ENCODE measurements at places on chromosomes 11 and 22.

GRCh38 chr11:95345651-95346050 lies 114.6 kb upstream of the SESN3 start:
- DNase-seq, result no peak

GRCh38 chr22:34993548-34993947 lies 72.4 kb upstream of the ISX start:
- DNase-seq, result no peak

- no peak for DNase-seq
These were observed 18.2 kb downstream of the KRTAP5-6 start for GRCh38 chr11:1714908-1715885.

DNA sequence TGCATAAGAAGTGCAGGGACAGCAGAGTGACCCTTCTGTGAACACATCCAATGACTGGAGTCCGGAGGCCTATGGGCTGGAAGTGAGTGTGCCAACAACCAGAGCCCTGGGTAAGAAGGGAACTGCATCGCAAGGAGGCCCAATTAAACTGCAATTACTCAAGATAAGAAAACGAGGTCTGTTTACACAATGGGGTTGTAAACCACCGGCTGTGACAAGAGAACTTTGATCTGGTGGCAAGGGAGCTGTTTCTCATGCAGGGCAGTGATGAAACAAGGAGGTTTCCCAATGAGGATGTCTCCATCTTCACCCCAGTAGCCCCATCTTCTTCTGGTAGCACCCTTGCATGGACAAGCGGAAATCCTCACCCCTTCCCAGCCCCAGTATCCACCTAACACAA lies 21.5 kb downstream of the ETS1 start:
- DNase-seq, result no peak

- no peak for DNase-seq
These were observed 179.6 kb downstream of the BLID start for GRCh38 chr11:121936370-121936769.

DNA sequence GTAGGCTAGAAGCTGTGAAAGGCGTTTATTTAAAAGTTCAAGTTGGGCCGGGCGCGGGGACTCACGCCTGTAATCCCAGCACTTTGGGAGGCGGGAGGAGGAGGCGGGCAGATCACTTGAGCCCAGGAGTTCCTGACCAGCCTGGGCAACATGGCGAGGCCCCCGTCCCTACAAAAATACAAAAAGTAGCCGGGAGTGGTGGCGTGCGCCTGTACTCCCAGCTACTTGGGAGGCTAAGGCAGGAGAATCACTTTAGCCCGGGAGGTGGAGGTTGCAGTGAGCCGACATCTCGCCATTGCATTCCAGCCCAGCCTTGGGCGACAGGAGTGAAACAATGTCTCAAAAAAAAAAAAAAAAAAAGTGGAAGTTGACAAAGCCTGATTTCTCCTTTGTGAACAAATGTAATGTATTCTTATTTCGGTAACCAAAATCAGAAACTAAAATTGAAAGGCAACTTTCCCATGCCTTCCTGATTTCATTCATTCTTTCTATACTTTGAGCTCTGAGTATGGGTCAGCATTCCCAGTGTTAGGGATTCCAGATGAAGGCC lies 825 bp downstream of the PTPMT1 start:
- DNase-seq, result no peak

- no peak for DNase-seq
These were observed 4.3 kb downstream of the PRAME start for GRCh38 chr22:22554587-22555284.

GRCh38 chr11:88544656-88545280 lies 207.2 kb upstream of the CTSC start:
- no peak for DNase-seq

DNA sequence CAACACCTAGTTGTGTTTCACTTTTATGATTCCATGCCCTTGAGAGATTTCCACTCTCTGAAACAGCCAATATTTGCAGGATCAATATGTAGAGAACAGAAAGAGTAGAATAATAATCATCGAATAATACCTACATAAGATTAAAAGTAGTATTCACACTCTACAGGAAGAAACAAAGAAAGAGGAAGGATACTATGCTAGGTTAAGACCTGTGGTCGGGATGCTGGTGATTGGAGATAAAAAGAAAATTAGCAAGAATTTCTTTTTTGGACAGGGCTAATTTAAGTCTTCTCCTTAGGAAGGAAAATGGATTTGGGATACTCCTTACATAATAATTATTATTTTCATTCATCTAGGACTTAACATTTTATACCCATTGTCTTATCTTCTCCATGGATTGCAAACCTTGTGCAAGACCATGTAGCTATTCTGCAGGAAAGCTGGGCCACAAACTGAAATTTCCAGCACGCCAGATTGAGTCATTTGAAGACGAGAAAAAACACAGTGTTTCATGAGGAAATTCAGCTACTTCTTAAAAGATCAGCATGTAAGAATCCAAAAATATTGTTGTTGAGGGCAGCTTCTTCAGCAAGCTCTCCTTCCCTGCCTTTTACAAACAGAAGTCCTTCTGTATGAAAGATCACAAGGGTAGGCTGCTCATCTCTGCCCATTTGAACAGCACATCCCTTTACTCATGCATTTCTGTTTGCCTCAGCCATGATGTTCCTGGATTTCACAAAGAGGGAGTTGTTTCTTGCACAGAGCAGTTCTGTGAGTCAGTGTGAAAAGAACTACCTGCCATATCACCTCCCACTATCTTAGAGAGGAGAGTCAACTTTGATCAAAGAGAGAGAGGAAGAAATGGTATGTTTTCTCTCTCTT lies 90.7 kb downstream of the FAM76B start:
- DNase-seq, result peak; percentile 22

GRCh38 chr11:74485868-74486267 lies 7.7 kb downstream of the LIPT2 start:
- DNase-seq, result no peak

DNA sequence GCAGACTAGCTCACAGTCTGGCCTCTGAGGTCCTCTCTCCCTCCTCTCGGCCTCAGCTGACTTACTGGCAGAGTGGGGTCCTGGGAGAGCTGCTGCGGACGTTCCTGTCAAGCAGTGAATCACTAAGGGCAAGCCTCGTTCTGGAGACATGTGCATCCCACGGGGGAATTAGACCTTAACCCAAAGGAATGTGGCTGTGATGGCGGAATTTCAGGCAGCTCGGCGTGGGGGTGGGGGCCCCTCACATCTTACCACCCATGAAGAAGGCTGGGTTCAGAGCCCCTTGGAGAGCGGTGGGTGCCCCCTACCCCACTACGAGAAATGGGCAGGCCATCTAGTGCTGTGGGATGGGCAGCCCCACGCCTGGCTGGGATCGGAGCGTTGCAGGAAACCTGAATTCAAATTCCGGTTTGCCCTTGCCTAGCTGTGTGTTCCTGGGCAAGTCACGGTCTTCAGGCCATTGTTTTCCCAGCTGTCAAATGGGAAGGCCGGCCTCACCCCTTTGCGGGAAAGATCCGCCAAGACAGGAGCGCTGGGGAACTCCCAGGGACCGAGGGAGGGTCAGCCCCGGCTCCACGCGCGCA lies 554 bp downstream of the LRRC32 start:
- peak; percentile 91 for DNase-seq

DNA sequence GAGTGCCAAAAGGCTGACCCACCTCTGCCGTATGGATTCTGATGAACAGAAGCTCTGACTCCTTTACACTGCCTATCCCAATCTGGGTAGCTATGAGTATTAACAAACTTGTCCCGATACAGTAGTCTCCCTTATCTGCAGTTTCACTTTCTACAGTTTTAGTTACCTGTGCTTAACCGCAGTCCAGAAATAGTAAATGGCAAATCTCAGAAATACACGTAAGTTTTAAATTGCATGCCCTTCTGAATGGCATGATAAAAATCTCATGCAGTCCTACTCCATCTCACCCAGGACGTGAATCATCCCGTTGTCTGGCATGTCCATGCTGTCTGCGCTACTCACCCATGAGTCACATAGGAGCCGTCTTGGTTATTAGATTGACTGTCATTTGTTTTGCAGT lies 68.8 kb downstream of the SNX19 start:
- DNase-seq, result peak; percentile 55

- no peak for DNase-seq
These were observed 528.0 kb downstream of the SOX6 start for GRCh38 chr11:15828215-15828853.

DNA sequence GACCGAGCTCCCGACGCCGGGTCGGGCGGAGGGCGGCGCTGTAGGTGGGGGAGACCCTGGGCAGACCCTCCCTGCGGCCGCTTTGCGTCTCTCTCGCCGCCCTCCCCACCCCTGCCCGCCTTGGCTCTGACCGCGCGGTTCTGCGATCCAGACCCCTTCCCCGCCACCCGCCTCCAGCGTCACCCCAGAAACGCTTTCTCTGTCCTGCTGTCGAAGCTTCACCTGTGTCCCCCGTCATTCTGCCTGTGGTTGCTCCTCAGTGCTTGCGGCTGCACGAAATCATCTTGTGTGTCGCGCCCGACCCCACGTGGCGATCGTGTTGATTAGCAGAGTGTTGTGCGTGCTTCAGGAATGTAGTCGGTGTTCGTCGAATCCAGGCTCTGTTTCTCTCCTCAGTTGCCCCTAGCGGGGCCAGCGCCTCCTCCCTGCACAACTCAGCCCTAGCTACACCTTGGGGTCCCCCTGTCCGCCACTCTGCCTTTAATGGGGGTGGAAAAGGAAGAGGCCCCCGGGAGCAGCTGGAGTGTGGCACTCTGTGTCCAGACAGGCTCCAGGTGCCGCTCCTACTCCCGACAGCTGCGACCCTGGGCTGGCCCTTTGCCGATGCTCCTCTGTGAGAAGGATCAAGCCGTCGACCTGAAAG lies 851 bp downstream of the PTDSS2 start:
- DNase-seq, result peak; percentile 63

DNA sequence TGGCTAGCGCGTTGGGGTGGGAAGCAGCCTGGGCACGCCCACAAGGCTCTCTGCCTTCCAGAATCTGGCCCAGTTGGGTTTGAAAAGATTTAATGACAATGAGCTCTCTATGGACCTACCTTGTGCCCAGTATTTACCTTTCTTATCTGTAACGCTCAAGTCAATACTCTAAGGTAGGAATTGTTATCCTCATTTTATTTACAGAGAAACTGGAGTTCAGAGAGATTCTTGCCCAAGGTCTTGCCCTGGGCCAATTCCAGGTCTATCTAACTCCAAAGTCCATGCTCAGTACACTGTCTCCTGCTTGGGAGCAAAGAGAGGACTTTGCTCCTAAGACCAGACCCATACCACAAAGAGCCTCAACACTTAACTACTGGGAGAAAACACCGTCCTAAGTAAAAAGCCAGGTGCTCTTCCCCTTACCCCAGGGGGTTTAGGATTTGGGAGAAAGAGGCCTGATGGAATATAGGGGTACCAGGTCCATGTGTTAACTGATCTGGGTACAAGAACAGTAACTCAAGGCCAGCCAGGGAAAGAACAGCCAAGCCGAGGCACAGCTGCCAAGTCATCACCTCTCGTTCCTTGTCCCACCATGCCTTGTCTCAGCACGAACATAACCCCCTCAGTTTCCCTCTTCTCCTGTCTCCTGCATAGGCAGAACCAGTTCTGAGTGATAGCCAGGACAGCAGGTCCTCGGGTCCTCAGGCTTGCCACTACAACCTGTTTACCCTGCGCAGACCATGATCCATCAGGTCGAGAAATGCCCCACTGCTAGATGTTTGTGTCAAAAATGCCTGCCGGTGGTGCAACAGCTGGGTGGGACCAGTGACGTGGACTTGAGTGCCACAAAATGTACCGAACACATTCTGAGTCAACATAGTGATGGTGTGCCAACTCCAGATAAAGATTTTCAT lies 14.6 kb downstream of the APOA4 start:
- peak; percentile 87 for DNase-seq

DNA sequence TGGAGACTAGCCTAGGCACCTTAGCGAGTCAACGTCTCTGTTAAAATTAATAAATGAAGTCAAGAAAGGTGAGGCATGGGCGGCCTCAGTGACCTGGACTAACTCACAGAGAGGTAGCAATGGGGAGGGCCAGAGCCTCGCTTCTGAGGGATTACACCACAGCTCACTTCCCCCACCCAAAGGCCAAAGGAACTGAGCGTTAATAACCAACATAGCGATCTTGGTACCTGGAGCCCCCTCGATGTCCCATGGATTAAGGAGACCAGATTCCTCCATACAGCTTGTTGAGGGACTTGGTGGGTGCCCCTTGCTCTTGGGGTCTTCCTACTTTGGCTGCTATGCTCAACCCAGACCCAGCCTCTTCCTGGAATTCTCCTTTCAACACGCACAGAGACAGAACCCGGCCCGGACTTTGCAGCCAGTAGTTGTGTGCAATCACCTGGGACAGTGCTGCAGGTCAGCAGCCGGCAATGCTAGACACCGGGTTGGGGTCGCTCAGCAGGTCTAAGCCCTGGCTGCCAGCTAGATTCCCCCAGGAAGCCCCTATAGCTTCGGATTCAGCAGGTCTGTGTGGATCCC lies 70.6 kb downstream of the BCR start:
- DNase-seq, result no peak

GRCh38 chr11:47881145-47881544 lies 33.0 kb upstream of the NUP160 start:
- peak; percentile 65 for DNase-seq

GRCh38 chr22:45880091-45880715 lies 96.8 kb downstream of the WNT7B start:
- DNase-seq, result no peak

- DNase-seq, result peak; percentile 53
These were observed 40.0 kb upstream of the RTL6 start for GRCh38 chr22:44538051-44538450.

DNA sequence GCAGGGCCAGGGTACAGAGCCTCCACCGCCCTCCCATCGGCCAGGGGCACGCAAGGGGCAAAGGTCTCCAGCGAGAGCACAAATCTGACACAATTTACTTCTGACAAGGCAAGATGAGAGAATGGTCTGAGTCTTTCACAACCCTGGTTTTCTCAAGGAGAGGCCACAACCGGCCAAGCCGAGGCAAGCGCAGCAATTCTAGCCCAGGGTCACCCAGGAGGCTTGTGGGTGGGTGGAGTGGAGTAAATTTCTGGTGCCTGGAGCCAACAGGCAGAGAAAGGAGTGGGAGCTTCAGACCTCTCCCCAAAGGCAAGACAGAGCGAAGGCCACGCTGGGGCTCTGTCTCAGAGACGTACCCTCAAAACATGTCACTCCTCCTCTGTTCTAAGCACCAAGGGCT lies 9.3 kb downstream of the LARGE2 start:
- no peak for DNase-seq

DNA sequence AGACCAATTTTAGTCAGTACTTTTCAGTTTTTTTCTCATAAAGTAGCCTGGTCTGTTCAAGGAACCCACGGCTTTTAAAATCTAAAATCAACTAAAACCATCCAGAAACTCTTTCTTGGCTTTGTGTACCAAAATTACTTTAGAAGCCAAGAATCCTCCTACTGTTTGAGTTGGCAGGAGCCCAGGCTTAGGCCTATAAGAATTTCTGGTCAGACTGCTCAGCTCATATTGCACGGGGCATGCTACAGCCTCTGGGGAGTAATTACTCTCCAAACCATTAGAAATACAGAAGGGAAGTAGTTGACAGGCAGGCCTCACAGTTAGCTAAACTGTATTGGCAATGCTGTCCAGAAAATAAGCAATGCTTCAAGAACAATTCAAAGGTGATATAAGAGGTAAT lies 1862.9 kb upstream of the RAG2 start:
- peak; percentile 93 for DNase-seq

GRCh38 chr11:100629671-100630070 lies 57.4 kb upstream of the ARHGAP42 start:
- peak; percentile 59 for DNase-seq

All from cardiac fibroblast (primary cell).